ENCODE measurements at places on chromosomes 5 and 9.

GRCh38 chr5:126542441-126542840 lies 52.6 kb downstream of the ALDH7A1 start:
- no peak for DNase-seq

GRCh38 chr5:122400938-122401337 lies 88.9 kb downstream of the SNCAIP start:
- DNase-seq, result no peak

- no peak for DNase-seq
Observed at GRCh38 chr5:180776376-180776775, 26.2 kb downstream of the MGAT1 start.

DNA sequence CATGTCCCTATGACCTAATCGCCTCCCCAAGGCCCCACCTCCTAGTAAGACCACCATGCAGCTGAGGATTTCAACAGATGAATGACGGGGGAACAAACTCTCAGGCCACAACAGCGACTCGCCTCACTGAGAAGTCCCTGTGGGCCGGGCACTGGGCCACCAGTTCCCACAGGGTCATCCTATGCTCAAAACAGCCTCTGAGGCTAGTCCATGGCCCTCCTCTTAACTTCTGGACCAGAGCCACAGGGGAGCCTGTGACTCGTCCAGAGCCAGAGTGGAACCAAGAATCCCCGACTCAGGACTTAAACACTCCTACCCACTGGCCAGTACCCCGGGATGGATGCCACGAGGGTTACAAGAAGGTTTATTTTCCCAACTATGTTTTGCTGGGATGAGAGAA lies 12.3 kb downstream of the GFPT2 start:
- no peak for DNase-seq

- DNase-seq, result no peak
Observed at GRCh38 chr5:56329652-56330051, 96.5 kb upstream of the ANKRD55 start.

DNA sequence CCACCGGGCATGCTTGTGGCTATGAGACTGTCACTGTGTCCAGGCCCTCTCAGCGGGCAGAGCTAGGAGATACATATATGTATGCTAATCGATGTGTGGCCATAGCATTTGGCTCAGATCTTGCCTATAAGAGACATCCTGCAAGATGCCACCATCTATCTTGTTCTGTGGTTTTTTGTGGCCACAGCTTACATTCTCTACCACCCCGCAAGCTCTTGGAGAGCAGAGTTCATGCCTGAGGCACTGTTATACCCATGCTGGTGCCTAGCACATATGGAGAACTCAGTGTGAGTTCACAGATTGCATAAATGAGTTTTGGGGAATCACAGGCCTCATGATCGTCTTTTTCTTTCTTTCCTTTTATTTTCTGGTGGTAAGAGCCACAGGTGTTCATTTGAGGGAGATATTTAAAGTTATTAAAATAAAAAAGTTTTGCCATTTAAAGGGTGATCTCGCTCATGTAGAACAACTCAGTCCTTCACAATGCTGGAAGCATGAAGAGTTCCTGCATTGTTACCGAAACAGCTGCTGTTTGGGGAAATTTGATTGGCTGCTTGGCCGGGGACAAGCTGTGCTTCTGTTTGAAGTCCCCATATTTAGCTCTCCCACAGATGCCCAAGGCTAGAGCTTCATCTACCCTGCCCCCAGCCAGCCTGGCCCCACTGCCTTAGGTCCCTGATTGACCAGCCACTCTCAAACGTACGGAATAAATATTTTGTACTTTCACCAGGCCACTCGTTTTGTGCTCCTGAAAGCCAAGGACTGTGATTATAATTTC lies 169.2 kb upstream of the MAP1B start:
- no peak for DNase-seq

DNA sequence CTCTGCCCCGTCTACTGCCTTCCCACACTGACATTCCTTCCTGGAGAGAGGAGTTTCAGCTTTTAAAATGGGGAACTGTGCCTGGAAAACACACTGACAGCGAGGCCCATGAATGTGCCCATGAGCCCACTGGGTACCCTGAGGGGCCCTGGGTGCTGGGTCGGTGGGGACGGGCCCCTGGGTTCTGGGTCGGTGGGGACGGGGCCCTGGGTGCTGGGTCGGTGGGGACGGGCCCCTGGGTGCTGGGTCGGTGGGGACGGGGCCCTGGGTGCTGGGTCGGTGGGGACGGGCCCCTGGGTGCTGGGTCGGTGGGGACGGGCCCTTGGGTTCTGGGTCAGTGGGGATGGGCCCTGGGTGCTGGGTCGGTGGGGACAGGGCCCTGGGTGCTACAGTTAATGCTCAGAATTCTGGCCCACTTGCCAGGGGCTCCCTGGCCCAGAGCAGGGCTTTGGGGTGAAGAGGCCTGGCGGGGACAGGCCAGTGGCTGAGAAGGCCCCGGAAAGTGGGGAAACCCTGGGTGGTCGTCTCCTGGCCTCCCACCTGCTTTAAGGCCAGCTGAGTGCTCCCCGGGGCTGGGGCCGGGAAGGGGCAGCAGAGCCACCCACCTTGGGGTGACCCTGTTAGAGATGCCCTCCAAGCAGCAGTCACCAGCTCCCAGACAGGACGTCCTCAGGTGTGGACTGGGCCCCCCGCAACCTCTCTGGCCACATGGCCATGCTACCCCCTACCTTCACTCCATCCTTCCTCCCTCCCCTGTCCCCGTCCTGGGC lies 2.5 kb downstream of the GPSM1 start:
- no peak for DNase-seq

GRCh38 chr9:88174324-88174723 lies 36.0 kb upstream of the SPATA31C2 start:
- no peak for DNase-seq

DNA sequence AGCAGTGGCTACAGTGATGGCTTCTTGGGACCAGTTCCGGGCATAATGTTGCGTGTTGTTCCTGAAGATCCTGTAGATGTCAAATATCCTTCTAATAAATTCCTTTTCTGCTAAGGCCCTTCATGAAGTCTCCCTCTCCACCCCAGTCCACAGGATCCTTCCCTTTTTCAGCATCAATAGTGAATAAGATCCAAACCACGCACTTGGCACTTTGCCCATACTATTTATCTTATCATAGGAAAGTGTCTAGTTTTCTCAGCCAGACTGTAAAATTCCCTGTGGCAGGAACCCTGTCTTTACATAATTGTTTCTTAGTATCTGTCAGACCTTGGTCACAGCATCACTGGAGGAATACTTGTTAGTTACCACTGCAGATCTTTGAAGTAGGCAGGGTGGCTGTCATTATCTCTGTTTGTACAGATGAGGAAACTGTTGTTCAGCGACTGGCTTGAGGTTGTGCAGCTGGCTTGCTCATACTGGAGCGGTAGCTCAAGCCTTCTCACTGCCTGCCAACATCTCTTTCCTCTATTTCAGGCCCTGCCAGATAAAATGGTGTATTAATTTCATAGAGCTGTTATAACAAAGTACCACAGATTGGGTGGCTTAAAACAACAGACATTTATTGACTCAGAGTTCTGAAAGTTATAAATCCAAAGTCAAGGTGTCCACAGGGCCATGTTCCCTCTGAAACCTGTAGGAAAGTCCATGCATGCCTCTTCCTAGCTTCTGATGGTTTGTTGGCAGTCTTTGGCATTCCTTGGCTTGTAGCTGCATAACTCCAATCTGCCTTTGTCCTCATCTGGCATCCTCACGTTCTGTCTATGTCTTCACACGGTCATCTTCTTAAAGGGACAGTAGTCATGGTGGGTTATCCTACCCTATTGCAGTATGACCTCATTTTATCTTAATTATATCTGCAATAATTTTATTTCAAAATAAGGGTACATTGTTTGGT lies 33.5 kb upstream of the APC start:
- DNase-seq, result no peak

GRCh38 chr5:137278476-137278875 lies 220.7 kb downstream of the SPOCK1 start:
- no peak for DNase-seq

DNA sequence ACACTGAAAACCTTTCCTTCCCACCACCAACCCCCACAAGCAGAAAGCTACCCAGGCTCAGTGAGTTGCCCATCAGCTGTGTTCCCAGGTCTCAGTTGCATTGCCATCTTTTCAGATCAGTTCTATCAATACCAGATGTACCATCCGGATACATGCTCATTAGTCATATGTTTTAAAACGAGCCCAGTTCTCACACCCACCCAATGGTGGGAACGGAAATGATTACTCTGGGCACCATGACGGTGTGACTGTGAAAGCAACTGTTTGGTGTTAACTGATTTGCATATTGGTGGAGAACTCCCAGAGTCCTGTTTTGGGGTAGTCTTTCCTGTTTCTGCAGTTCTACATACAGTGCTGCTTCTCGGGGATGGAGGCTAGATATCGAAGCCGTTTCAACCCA lies 212.3 kb downstream of the TRIM36 start:
- DNase-seq, result no peak

DNA sequence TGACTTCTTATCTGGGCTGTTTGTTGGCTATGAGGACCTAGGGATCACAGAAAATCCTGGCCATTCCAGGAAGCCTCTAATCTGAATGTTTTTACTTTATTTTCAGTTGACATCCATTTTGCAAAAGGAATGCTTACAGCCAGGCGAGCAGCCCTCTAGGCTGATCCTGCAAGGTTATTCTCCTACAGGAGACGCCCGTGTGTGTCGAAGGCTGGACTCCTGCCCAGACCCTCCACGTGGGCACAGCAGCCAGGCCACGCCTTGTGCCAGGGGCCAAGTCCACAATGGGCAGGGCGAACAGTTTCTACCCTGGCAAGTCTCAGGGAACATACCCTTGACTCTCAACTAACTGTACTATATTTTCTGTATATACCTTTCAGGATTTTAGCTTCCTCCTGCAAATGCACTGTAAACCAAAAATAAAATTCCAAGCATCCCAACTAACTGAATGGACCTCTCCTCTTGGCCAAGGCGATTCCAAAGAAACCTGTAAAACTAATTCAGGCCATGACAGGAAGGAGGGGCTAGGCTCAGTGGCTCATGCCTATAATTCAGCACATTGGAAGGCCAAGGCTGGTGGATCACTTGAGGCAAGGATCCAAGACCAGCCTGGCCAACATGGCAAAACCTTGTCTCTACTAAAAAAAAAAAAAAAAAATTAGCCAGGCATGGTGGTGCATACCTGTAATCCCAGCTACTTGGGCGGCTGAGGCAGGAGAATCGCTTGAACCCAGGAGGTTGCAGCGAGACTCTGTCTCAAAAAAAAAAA lies 5.7 kb downstream of the CMBL start:
- peak; percentile 96 for DNase-seq

- DNase-seq, result no peak
Observed at GRCh38 chr5:65861830-65862241, 64.5 kb upstream of the ERBIN start.

- no peak for DNase-seq
Observed at GRCh38 chr5:36703245-36703860, 96.9 kb downstream of the SLC1A3 start.

- peak; percentile 10 for DNase-seq
Observed at GRCh38 chr5:1466631-1467265, 21.5 kb upstream of the SLC6A3 start.

- peak; percentile 28 for DNase-seq
Observed at GRCh38 chr9:127022913-127023660, 99.3 kb downstream of the ANGPTL2 start.

DNA sequence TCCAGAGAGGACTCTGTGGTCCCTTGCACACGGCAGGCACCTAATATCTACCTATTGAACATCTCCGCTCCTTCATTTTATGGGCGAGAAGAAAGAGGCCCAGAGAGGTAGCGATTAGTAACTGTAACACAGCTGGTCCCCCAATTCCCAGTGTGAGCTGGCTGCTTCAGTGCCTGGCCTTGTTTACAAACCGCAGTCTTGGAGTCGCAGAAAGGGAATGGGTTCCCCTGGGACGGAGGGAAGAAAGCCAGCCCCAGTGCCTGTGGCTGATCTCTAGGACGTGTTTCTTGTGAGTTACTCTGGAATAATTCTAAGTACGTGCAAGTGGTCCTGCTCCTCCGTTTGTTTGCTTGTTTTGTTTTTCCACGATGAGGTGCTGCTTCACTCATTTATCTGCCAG lies 52.0 kb downstream of the CFAP77 start:
- DNase-seq, result no peak

DNA sequence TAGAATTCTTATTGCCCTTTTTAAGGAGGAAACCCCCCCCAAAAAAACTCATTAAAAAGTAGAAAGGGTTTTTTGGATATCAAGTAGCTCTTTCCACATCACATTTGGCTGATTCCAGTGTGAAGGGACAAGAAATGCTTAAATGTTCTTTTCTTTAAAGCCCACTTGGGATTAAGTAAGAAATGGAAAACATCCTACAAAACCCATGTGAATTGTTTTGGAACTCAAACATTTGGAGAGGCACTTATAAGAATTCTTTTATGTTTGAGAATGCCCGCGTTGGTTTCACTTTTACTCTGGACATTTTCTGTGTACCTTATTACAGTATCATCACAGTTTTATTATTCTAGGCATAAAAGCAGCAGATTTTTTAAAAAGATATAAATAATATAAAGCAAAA lies 301.1 kb upstream of the ACTBL2 start:
- no peak for DNase-seq

DNA sequence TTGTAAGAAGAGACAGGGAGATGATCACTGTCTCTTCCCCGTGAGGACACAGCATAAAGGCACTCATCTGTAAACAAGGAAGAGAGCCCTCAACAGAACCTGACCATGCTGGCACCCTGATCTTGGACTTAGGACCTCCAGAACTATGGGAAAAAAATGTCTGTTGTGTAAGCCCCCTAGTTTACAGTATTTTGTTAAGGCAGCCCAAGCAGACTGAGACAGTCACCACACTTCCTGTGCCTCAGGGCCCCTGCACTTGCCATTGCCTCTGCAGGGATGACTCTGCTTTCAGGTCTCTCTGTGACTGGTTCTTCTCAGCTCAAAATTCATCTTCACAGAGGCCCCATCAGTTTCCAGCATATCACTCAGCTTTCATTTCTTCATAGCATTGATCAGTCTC lies 372.1 kb downstream of the TLE1 start:
- DNase-seq, result no peak

GRCh38 chr9:93306579-93307091 lies 122.7 kb downstream of the WNK2 start:
- no peak for DNase-seq

DNA sequence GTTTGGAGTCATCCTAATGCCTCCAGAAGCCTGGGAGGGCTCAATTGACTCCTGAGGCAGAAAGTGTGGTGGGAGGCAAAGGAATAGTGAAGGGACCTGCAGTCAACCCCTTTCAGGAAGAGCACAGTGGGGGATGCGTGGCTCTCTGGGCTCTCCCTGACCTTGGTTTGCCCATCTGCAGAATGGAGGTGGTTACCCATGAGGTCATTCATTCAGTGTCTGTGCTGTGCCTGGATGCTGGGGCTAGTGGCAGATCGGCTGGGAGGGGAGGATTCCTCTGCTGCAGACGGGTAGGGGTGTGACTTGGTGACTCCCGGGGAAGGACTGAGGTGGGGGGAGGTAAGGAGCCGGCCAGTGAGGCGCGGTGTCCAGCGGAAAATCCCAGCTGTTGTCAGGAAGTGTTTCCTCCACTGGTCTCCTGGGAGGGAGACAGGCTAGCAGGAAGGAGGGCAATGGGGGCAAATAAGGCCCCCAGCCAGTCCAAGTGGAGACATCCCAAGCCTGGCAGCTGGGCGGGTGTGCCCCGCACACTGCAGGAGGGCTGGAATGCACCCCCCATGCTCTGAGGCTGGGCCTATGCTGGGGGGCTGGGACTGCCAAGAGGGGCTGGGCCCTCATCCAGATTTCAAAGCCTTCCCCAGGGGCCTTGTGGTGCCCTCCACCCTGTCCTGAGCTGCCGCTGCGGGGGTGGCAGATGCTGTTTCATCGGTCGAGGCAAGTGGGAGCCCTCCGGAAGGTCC lies 10.9 kb downstream of the CXXC5 start:
- no peak for DNase-seq
